ENCODE measurements at places on chromosomes 11 and 22. TPM values are rescaled to one million over a fixed set of nuclear protein-coding genes. Genes with fewer than 3 reads are reported as not detected.

PATE3 gene
- total RNA-seq: not detected

SCGB1A1 gene
- total RNA-seq: not detected

HBD gene
- not detected for total RNA-seq

DNA sequence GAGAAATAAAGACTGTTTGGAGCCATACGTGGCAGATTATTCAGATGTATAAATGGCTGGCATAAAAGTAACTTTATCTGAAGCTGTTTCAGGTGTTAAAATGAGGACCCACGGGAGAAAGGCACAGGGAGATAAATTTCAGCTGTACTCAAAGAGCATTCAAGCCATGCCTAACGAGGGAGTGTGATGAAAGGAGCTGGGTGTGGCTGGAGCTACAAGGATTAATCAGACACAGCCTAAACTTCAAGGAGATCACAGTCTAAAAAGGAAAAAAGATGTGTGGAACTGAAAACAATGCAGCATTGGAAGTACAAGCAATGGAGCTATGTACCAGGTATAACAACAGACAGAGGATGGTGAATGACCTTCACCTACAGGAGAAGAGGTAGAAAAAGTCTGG, 120.8 kb upstream of the APOA1 start:
- no peak for DNase-seq
- H3K4me1 ChIP-seq: peaks cover 23% of the 10 kb centered on the region
- no peak overlapping the region for H3K4me3 ChIP-seq

- DNase-seq: no peak
- no peak overlapping the region for H3K4me3 ChIP-seq
- no peak overlapping the region for H3K27ac ChIP-seq
- no peaks in the 10 kb centered on the region for H3K27me3 ChIP-seq
- no peaks in the 10 kb centered on the region for H3K36me3 ChIP-seq
Observed at GRCh38 chr22:39466228-39467006, 9.6 kb downstream of the MGAT3 start.

GRCh38 chr22:22712092-22712658, 67.8 kb downstream of the GGTLC2 start:
- no peak overlapping the region for H3K27ac ChIP-seq
- no peak for DNase-seq

- H3K36me3 ChIP-seq: no peaks in the 10 kb centered on the region
- H3K4me3 ChIP-seq: no peak overlapping the region
- DNase-seq: no peak
- H3K4me1 ChIP-seq: no peaks in the 10 kb centered on the region
- no peaks in the 10 kb centered on the region for H3K27me3 ChIP-seq
- no peak overlapping the region for H3K27ac ChIP-seq
Observed at GRCh38 chr11:69750108-69750850, 24.9 kb downstream of the FGF4 start.

DNA sequence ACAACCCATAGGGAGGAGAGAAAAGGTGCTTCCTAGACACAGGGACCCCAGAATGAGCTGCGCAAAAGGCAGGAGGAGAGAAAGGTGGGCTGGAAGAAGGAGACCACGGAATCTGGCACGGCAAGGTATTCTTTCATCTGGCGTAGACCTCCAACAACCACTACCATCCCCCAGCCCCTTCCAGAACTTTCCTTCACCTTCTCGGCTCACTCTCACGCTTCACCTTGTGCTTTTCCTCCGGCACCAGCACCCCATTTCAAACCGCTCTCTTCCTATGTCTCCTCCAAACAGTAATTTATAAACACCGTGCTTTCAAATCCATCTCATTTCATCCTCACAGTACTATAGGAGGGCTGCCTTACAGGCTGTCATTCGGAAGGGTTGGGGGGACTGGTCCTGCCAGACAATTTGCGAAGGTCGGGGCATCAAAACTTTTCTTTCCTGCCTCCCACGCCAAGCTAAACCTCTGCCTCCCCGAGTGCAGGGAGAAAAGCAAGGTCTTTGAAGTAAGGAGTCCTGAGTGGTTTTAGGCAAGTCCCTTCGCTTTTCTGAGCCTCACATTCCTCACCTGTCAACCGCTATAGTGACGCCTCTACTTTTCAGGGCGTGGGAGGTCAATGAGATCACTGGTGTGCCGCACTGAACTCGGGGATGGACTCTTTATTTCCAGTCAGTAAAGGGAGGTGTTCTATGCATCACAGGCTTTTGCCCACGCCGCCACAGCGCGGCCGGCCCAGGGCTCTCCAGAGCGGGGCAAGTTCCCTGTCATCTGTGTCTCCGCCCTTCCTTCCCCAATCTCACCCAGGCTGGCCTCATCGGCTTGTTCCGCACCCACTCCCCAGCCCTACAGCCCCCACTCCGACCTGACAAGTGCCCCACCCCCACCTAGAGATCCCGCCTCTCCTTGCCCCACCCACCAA, 800 bp downstream of the KCTD21 start:
- no peak for DNase-seq
- no peaks in the 10 kb centered on the region for H3K27me3 ChIP-seq
- peak overlapping the region; percentile 99 for H3K4me3 ChIP-seq
- peaks cover 45% of the 10 kb centered on the region for H3K4me1 ChIP-seq

GRCh38 chr11:27395556-27396258, 32.7 kb upstream of the CCDC34 start:
- H3K4me3 ChIP-seq: no peak overlapping the region
- no peaks in the 10 kb centered on the region for H3K27me3 ChIP-seq
- no peak overlapping the region for H3K27ac ChIP-seq

DNA sequence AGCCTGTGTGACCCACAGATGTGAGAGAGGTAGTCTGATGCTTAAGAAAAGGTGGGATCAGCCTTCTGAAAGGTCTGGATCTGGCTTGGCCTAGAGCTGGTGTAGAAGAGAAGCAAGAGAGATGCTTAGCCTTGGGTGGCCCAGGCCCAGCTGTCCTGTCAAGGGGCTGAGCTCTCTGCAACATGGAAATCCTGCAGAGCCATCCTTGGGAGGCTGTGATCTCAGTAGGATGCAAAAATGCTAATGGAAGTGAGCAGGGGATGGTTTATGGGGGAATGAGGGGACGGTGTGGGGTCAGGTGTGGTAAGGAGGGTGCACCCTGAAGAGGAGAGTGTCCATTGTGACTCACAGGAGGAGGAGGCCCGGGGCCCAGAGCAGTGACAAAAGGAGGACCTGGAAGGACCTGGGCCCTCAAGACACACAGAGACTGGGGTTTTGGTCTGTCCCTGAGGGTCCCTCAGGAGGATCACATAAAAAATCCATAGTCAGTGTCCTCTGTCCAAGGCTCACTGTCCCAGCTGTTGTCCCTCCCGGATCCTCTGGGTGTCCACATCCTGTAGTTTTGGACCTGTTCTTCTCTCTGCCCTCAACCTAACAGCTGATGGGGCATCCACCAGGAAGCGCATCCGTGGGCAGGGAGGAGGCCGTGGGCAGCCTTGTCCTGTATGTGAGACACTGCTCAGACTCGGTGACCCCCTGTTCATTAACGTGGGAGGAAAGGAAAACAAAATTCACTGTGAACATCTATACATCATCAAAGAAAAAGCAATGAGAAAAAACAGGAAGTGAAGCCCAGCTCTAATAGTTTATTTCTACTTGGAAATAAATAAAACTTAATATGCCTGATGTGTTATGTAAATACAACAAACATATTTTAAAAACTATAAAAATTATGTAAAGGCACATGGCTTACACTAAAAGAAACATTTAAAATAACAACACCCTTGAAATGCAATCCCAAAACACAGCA, 129.8 kb downstream of the ZNF280B start:
- H3K4me3 ChIP-seq: no peak overlapping the region
- H3K27ac ChIP-seq: no peak overlapping the region
- no peaks in the 10 kb centered on the region for H3K36me3 ChIP-seq
- no peak for DNase-seq
- H3K4me1 ChIP-seq: peaks cover 3% of the 10 kb centered on the region
- peaks cover 38% of the 10 kb centered on the region for H3K27me3 ChIP-seq

DNA sequence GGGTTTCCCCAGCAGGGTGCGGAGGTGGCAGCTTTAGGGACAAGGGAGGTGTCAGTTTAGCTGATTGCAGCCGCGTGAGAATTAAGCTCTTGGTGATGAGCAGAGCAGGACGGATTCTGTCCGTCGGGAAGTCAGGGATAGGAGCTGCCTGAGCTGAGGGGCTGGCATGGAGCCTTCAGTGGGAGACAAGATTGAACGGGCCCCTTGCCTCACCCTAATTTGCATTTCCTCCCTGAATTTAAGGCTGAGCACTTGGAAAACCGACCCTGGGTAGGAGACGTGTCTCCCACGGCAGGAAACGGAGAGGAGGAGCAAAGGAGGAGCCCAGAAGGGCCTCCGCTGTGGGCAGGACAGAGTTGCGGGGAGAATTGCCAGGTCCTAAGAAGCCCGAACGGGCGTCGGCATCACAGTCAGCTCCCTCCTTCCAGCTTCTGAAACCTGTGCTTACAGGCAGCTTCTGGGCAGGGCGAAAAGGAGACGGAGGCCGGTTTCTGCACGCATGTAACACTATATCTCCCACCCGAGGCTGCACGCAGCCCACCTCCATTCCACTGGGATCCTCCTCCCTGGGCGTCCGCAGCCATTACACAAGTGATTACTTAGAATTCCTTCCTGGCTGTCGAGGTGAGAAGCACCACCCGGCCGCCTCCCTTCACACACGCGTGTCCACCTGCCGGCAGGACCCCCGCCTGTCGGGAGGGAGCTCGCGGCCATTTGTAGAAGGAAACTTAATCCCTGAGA, 345.8 kb downstream of the BRD1 start:
- H3K27ac ChIP-seq: no peak overlapping the region
- no peak for DNase-seq
- no peaks in the 10 kb centered on the region for H3K36me3 ChIP-seq
- H3K27me3 ChIP-seq: peaks cover 10% of the 10 kb centered on the region
- H3K4me3 ChIP-seq: no peak overlapping the region

DNA sequence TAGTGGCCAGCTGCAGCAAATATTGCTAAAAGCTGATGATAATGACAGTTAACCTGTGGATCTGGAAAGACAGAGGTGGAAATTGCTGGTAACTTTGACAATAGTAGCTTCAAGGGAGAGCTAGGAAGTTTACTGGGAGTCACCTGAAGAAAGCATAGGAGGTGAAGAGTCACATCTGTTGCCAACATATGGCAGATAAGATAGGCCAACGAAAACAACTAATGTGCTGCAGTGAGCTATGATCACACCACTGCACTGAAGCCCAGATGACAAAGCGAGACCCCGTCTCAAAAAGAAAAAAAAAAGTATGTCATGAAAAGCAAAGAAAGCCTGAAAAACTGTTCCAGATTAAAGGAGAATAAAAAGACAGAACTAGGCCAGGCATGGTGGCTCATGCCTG, 4.3 kb upstream of the PRDM10 start:
- no peak overlapping the region for H3K4me3 ChIP-seq
- no peak overlapping the region for H3K27ac ChIP-seq
- H3K36me3 ChIP-seq: peaks cover 4% of the 10 kb centered on the region
- H3K27me3 ChIP-seq: peaks cover 5% of the 10 kb centered on the region

- no peaks in the 10 kb centered on the region for H3K36me3 ChIP-seq
- H3K4me3 ChIP-seq: no peak overlapping the region
- H3K4me1 ChIP-seq: no peaks in the 10 kb centered on the region
- no peak overlapping the region for H3K27ac ChIP-seq
- no peak for DNase-seq
Observed at GRCh38 chr11:88383447-88383846, 45.9 kb upstream of the CTSC start.

DNA sequence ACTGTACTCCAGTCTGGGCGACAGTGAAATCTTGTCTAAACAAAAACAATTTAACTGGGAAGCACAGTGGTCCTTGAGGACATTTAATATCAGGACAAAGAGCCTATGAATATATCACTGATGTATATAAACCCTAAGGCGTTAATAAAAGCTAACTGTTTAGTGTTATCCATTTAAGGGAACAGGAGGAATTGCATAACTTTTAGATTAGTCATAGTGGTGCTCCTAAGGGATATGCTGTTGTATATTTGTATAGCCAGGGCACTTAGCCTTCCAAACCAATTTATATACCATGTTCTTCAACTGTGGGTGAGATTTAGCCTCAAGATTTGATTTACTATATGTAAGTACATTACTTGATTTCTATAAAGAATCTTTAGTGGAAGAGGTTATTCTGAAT, 3.0 kb upstream of the CHEK1 start:
- no peak overlapping the region for H3K4me3 ChIP-seq
- DNase-seq: no peak
- H3K27me3 ChIP-seq: no peaks in the 10 kb centered on the region
- no peak overlapping the region for H3K27ac ChIP-seq

- no peak overlapping the region for H3K27ac ChIP-seq
- DNase-seq: peak; percentile 7
- H3K27me3 ChIP-seq: peaks cover 12% of the 10 kb centered on the region
- H3K36me3 ChIP-seq: no peaks in the 10 kb centered on the region
- no peak overlapping the region for H3K4me3 ChIP-seq
- H3K4me1 ChIP-seq: peaks cover 23% of the 10 kb centered on the region
Observed at GRCh38 chr11:2774173-2775082, 74.6 kb upstream of the KCNQ1OT1 start.

DNA sequence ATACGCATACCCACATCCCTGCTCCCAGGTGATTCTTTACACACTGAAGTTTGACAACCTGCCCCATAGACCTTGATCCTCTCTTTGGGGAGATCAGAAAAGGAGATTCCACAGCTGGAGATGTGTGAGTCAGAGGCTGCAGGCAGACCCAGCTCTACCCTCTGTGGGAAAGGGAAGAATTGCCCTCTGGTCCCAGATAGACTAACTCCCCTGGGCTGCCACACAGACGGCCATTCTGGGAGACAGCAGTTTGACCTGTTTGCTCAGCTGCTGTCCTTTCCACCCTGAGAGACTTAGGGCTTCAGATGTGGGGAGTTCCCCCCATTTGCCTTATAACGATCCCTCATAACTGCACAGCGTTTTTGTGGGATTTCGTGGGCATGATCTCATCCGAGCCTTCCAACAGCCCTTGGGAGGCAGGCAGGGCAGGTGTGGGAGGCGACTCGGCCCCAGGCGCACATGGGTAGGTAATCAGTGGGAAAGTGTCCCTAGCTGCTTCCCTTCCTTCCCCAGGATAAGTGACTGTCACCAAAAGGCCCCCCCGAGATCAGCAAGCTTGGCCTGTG, 14.1 kb downstream of the FAM83F start:
- no peak overlapping the region for H3K27ac ChIP-seq
- no peaks in the 10 kb centered on the region for H3K36me3 ChIP-seq
- no peak for DNase-seq
- H3K4me1 ChIP-seq: peaks cover 21% of the 10 kb centered on the region
- peaks cover 34% of the 10 kb centered on the region for H3K27me3 ChIP-seq
- H3K4me3 ChIP-seq: no peak overlapping the region

DNA sequence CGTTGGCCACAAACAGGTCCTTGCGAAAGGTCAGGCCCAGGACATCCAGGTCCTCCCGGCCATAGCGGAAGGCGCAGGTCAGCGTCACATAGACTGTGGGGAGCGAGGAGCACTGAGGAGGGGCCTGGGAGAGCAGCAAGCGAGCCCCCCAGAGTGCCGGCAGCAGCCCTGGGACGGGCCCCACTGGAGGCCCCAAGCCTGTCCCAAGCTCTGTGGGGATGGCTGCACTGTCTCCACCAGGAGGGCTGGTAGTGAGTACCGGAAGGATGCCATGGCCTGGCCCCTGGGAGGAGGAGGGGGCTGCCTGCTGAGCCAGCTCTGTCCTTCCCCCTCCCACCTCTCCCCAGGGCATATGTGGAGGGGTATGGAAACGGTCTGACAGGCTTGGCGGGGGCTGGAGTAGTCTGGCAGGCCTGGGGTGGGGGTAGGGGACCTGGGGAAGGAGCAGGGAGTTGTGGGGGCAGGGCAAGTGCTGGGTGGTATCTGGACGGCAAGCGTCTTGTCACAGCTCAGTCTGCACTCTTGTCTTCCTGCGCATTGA, 42.9 kb downstream of the TPBGL start:
- H3K27me3 ChIP-seq: no peaks in the 10 kb centered on the region
- H3K36me3 ChIP-seq: peaks cover 17% of the 10 kb centered on the region
- H3K4me3 ChIP-seq: no peak overlapping the region
- no peak for DNase-seq

GRCh38 chr11:66919923-66920322, 38.3 kb downstream of the PC start:
- no peaks in the 10 kb centered on the region for H3K27me3 ChIP-seq
- no peak overlapping the region for H3K27ac ChIP-seq
- H3K4me1 ChIP-seq: no peaks in the 10 kb centered on the region

Measured in activated CD8-positive, alpha-beta T cell treated with anti-CD3 and anti-CD28 coated beads, Interleukin-2, amount 10 ng/mL, durations not matched to agents 7 days and 5 days (primary cell).